Activated CD4-positive, alpha-beta T cell treated with anti-CD3 and anti-CD28 coated beads, Interleukin-2, amount 50 U/mL, for 48 hours (primary cell): ENCODE measurements at places on chromosomes 2 and 18.
A peak's percentile ranks its signal among the peaks of the same experiment; 100 is the strongest.

GRCh38 chr2:186422226-186422625, 63.8 kb upstream of the ZC3H15 start:
- no peak for DNase-seq

- DNase-seq: no peak
These were observed 200.4 kb downstream of the MREG start for GRCh38 chr2:215812966-215813365.

DNA sequence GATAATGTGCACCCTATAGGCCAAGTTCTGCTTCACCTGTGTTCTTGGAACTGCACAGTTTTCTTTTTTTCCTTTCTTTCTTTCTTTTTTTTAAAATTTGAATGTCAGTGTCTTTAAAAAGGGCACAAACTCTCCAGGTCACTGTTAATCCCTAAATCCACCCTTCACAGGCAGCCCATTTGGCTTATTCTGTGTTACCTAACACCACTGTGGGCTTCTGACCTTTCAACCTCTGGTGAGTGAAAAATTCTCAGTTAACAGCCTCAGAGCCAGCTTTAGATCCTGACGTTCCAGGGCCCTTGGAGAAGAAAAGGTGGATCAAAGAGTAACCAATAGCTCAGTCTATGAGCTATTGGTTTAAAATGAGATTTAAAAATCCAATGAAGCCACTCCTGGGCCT, 6.8 kb upstream of the CETN1 start:
- DNase-seq: no peak

- DNase-seq: no peak
These were observed 31.8 kb downstream of the AFF3 start for GRCh38 chr2:100110614-100111000.

- no peak for DNase-seq
These were observed 47.8 kb upstream of the MGAT5 start for GRCh38 chr2:134206031-134206430.

GRCh38 chr2:239261356-239261755, 139.5 kb downstream of the HDAC4 start:
- DNase-seq: no peak

- peak; percentile 46 for DNase-seq
These were observed 184.8 kb downstream of the NCK2 start for GRCh38 chr2:105929516-105929915.

- DNase-seq: no peak
These were observed 334.9 kb upstream of the THUMPD2 start for GRCh38 chr2:40113997-40114396.

- DNase-seq: peak; percentile 41
These were observed 405 bp downstream of the PPP3R1 start for GRCh38 chr2:68251855-68252399.

DNA sequence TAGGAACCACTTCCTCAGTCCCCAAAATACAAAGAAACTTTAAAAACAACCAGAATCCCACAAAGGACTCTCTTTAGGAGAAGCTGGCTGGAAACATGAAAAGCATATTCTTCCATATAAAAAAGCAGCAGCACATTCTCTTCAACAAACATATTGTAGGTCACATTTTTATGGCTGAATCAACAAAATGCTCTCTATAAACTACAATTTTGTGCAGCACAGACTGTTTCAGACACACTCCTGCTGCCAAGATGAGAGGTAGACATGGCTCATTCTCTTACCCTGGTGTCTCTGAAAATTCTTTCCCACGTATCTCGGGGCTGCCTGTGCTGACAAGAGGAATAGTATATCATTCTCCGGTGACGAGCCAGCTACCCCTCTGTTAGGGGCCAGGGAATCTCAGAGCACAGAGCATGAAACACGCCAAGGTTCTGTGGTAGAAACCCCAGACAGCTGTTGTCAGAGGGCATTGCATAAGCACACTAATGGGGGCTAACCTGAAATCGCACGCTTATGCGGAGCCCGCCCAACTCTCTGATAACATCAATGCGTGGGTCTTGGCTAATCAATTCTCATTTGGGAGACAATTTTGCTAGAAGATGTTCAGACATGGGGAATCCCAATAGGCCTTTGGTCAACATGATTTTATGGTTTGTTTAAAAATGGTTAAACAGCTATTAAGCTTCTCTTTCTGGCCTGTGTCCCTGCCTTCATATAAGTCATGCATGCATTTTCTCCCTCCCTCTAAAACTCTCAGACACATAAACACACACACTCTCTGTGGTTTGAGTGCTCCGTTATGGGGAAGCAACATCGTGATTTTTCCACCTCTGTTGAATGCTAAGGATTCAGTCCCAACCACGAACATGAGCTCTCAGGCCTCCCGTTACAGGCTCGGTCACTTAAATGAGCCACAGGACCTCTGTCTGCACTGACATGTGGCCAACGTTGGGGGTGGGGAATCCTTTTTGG, 177.5 kb downstream of the INO80D start:
- no peak for DNase-seq
